ENCODE measurements at places on chromosomes 13 and 19.

- DNase-seq, result no peak
Measured at GRCh38 chr13:102817241-102817640, 18.3 kb downstream of the BIVM start.

DNA sequence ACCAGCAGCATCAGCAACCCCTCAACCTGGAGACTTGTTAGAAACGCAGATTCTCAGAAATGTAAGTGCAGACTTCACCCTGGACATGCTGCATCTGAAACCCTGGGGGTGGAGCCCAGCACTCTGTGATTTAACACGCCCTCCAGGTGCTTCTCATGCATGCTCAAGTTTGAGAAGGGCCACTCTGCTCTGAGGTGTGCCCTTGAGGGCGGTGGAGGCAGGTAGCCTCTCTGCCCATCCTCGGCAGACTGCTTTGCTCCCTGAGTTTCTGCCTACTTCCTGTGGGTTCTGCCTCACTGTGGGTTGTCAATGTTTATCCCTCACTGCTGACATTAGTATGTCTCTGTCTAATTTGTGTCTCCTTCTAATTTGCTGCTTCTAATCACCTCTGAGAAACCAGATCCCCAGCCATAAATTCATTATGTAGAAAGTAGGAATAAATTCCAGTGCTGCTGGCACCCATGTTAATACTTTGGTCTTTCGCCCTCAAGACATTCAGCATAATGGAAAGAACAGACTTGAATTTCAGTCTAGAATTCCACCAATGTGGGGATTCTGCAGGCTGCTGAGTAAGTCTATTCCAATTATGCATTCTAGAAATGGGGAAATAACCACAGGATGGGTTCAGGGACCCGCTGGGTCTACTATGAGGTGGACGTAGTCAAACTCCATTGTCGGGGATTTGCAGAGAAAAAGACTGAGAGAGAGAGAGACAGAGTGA is 51.3 kb upstream of the CYSLTR2 start:
- no peak for DNase-seq

DNA sequence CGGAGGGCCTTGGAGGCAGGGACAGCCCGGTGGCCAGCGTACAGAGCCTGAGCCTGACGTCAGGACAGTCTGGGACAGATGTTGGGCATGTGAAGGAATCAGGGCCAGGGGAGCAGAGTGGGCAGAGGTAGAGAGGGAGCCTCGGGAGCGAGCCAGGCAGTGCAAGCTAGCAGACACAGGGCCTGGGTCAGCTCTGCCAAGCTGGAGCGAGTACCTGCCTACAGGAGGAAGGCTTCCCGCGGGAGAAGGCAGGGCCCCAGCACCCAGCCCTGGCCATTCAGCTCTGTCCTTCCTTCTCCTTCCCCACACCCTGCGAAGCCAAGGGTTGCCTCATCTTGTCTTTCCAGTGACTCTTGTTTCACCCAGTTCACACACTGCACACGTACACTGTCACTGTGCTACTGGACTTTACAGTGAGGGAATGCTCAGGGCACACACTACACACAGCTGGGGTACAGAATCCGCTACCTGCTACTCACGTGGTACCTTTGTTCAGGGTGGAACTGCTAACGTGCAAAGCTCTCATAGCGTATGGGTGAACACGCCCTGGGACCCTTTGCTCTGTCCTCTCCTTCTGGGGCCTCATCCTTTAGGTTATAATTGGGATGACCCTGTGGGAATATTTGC is 9.8 kb upstream of the C1QTNF9 start:
- DNase-seq, result no peak

GRCh38 chr13:109096101-109096500 is 466.7 kb downstream of the MYO16 start:
- no peak for DNase-seq

GRCh38 chr19:11296264-11296663 is 304 bp downstream of the TSPAN16 start:
- DNase-seq, result no peak

- DNase-seq, result no peak
Measured at GRCh38 chr19:19514215-19514657, 1.1 kb downstream of the TSSK6 start.

DNA sequence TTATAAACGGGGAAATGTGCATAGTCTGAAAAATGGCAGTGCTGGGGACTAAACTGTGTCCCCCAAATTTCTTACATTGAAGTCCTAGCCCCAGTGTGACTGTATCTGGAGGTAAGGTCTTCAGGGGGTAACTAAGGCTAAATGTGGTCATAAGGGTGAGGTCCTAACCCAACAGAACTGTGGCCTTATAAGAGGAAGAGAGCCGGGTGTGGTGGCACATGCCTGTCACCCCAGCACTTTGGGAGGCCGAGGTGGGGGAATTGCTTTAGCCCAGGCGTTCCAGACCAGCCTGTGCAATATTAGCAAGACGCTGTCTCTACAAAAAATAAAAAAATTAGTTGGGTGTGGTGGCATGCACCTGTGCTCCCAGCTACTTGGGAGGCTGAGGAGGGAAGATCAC is 17.8 kb downstream of the PROZ start:
- peak; percentile 38 for DNase-seq

GRCh38 chr13:49292742-49293486 is 45.2 kb downstream of the CDADC1 start:
- DNase-seq, result no peak

- DNase-seq, result no peak
Measured at GRCh38 chr13:102838982-102839381, 6.8 kb upstream of the ERCC5 start.

- no peak for DNase-seq
Measured at GRCh38 chr13:76129305-76130000, 493.3 kb downstream of the LMO7 start.

GRCh38 chr19:42571116-42571515 is 23.6 kb downstream of the CEACAM8 start:
- no peak for DNase-seq

- no peak for DNase-seq
Measured at GRCh38 chr19:42635233-42635539, 40.5 kb upstream of the CEACAM8 start.

DNA sequence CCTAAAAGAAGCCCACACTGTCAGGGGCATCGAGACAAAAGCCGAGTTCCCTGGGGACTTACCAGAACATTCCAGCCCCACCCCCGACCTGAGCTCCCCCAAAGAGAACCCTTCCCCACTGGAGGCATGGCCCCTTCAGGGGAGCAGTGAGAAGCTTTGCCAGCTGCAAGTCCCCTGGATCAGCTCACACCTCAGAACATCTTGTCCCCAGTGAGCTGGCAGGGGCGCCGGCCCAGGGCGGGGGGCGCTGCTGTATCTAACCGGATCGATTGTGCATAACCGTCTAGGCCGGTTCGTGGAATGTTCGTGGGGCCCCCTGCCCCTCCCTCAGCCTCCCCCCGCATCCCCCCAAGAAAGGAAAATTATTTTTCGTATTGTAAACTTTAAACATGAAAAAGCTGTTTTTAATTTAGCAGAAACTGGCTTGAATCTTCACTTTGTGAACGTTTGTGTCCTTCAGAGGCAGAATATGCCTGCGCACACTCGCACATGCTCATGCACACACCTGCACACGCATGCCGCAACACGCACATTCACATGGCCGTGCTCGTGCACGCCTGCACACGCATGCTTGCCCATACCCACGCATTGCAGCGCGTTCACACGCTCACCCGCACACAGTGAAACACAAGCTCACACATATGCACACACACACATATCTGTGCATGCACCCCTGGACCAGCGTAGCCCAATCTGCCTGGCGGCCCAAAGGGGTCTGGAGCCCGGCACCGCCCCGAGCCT is 12.0 kb upstream of the CRTC1 start:
- no peak for DNase-seq

DNA sequence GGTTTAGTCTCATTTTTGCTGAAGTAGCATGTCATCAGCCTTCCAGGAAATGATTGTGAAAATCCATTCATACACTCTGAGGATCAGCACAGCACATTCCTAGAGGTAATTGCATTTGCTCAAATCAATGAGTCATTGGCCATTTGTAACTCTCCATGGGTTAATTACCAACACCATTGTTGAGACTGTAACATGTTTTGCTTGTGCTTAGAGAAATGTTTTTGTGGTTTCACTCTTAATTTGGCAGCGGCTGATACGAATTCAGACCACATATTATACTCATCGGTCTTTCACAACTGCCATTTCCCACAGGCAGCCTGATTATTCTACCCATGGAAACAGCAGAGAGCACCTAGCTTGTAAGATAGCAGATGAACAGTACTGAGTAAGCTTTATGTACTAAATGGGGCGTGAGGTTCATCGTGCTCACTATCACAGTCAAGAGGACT is 110.3 kb downstream of the NHLRC3 start:
- DNase-seq, result no peak

- no peak for DNase-seq
Measured at GRCh38 chr19:19538785-19539166, 711 bp downstream of the CILP2 start.

- no peak for DNase-seq
Measured at GRCh38 chr13:100149389-100149788, 60.5 kb downstream of the PCCA start.

GRCh38 chr19:13830114-13830740 is 35.0 kb downstream of the ZSWIM4 start:
- DNase-seq, result no peak

DNA sequence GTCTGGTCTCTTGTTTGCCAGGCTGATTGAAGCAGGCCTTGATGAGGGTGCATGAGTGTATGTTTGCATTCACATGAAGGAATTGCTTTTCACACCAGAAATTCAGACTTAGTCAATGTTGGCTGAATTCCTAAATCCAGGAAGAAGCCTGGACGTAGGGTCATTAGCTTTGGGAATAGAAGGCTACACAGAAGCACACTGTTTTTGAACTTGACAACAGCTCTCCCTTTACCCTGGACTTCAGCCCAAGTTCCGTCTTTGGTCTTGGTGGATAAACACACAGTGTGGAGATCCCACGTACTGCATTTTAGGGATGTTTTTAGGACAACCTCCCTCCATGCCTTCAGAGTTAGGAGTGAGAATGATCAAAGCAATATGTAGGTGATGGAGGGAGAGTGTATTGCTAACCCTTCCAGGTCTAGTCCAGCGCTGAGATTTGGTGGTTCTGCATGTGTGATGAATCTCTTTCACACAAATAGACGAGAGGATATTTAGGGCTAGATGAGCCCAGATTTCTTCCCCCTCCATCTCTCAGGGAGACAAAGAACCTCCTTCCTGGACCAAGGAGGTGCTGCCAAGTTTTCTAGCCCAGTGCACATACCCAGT is 22.8 kb downstream of the TM6SF2 start:
- no peak for DNase-seq

DNA sequence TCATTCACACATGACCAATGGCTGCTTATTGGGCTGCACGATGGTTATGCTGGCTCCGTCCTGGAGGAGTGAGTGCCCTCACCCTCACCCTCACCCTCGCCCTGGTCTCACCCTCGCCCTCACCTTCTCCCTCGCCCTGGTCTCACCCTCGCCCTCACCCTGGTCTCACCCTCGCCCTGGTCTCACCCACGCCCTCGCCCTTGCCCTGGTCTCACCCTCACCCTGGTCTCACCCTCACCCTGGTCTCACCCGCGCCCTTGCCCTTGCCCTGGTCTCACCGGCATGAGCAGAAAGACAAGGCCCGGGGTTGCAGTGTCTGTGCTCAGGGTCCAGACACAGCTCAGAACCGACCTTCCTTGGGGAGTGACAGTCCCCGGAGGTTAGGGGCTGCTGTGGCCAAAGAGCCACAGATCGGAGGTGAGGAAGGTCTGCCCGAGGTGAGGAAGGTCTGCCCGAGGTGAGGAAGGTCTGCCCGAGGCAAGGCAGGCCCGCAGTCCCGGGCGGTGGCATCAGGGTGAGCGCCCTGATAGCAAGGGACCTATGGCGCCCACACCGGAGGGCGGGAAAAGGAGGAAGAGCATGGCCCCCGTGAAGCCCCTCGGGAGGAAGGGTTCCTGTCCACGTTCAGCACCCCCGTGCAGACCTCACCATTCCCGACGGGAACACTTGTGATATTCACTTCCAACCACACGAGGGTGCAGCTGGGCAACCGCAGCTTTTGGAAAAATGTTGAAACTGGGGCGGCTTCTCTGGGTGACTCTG is 65.6 kb downstream of the MCF2L start:
- no peak for DNase-seq

- DNase-seq, result no peak
Measured at GRCh38 chr13:89688918-89689317, 1658.6 kb upstream of the MIR17HG start.

DNA sequence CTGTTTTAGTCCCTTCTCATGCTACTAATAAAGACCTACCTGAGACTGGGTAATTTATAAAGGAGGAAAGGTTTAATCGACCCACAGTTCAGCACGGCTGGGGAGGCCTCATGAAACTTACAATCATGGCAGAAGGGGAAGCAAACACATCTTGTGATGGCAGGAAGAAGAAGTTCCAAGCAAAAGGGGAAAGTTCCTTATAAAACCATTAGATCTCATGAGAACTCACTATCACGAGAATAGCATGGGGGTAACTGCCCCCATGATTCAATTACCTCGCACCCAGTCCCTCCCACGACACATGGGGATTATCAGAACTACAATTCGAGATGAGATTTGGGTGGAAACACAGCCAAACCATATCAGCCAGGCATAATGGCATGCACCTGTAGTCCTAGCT is 13.0 kb upstream of the STRN4 start:
- no peak for DNase-seq

Measured in stimulated activated CD8-positive, alpha-beta memory T cell treated with anti-CD3 and anti-CD28 coated beads, Interleukin-4, amount 100 ng/mL, for 24 hours (primary cell).